ENCODE measurements at places on chromosomes 13 and 19.

DNA sequence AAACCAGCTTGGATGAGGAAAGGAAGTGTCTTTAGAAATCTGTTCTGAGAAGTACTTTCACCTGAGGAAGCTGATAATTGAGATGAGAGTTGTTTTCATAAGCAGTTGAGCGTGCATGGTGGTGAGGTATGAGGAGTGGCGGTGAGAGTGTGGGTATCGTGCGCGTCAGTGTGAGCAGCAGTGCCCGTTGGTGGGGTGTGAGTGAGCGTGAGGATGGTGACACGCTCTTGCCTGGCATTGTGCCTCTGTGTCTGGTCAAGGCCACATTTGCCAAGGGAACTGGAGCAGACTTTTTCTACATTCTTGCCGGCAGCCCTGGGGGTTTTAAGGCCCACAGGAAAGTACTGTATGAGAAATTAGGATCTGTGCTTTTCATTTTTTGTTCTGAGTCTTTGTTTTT lies 36.5 kb upstream of the TEX29 start:
- DNase-seq = no peak

- peak; percentile 81 for DNase-seq
Measured at GRCh38 chr19:38287604-38288003, 16.4 kb upstream of the C19orf33 start.

DNA sequence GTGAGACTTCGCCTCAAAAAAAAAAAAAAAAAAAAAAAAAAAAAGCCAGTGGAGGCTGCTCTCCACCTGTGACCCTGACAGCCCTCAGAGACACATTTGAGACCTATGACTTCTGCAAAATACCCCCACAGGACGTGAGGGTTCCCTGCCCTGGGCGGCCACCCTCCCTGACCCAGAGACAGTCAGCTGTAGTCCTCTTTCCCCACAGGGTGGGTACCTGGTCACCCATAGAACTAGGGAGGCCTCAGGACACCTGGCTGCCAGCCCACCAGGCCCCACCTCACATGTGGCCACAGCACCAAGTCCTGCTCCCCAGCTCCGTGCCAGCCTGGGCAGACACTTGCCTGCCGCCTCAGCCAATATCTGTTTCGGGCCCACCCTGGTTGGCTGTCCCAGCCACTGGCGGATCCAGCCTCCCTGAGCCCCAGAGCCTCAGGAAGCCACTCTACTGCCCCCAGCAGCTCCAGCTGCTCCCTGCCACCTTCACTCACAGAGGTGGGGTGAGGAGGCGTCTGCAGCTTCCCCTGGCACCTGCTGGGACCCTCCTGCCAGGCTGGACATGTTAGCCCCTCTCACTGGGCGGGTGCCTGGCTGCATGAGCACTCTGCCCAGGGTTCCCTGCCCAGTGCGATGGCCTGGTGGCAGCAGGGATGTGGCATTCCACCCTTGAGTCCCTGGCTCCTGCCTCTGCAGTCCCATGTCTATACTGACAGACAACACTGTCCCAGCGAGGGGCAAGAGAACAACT lies 6.9 kb downstream of the MKNK2 start:
- DNase-seq = no peak

DNA sequence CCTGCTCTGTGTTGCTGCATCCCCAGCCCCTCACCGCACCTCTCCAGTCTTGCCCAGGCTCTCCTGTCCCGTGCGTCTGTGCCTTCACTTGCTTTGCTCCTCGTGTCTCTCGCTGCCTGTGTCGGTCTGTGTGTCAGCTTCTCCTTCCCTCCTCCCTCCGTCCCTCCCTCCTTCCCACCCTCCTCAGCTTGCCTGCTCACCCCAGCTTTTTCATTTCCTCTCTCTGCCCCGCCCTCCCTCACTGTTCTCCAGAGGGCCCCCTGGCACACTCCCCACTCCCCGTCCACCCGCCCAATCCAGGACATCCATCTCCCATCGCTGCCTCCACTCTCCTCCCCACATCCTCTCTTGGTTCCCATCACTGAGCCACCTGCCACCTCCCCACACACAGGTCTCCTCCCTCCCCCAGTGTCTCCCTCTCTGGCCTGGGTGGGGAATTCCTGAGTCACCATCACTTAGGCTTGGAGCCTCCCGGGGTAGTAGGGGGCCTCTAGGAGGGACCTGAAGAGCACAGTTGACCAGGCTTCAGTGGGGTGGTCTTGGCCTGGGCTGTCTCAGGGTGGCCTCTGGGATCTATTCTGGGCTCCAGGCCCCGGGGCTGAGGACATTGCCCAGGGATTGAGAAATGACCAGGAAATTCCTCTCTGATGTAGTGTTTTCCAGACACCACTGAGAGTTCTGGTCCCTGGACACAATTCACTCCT lies at the start of gene PTGIR:
Gene PTGIR (minus strand): TSS at position 132 of the 704 bp plus-strand sequence. CDS start 864 bp downstream, outside the sequence.
- peak; percentile 47 for DNase-seq

GRCh38 chr13:50128428-50128931 lies 113.2 kb downstream of the KCNRG start:
- no peak for DNase-seq

- DNase-seq = peak; percentile 52
Measured at GRCh38 chr13:33441015-33441414, 155.5 kb upstream of the STARD13 start.

- no peak for DNase-seq
Measured at GRCh38 chr13:42876270-42876714, 94.9 kb downstream of the FAM216B start.

GRCh38 chr13:98320561-98321105 lies 143.6 kb upstream of the RNF113B start:
- no peak for DNase-seq

DNA sequence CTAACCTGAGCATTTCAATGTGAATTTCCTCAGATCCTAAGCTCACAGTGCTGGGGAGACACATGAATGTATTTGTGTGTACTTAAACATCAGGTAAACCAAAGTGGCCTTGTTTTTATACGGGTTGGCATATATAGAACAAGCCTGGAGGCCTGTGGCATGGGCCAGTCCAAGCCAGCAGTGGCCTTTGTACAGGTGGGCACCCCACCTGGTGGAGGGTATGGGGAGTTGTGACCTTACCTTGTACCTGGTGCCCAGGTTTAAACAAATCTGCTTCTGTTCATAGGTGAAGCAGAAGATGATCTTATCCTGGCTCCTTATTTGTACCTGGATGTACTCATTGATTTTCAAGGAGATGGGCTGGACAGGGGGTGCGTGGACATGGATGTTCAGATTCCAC lies 71.0 kb downstream of the ERICH6B start:
- no peak for DNase-seq

DNA sequence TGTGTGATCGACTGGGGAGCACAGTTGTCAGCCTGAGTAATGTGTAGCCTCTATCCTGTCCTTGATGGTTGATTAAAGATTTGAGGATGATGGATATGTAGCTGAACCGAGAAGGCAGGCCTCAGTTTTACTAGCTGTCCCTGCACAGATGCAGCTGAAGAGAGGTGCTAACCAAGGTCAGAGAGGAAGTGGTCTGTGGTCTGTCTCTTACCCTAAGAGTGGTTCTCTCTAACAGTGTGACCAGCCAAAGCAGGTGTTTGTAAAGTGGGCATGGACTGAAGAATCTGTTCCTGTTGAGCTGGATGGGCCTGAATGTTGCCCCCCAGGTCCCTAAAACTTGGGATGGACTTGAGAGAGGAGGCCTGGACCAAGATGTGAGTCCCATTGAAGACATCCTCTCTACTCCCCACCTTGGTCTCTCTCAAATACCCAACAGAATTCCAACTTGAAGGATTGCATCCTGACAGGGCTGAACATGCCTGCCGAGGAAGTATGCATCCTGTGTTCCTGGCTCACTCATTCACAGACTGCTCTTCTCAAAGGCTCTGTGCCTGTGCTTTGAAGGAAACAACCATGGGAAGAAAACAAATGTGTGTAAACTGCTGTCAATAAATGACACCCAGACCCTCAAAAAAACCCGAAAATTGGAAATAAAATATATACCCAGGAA lies 223.8 kb downstream of the MAB21L1 start:
- peak; percentile 3 for DNase-seq

DNA sequence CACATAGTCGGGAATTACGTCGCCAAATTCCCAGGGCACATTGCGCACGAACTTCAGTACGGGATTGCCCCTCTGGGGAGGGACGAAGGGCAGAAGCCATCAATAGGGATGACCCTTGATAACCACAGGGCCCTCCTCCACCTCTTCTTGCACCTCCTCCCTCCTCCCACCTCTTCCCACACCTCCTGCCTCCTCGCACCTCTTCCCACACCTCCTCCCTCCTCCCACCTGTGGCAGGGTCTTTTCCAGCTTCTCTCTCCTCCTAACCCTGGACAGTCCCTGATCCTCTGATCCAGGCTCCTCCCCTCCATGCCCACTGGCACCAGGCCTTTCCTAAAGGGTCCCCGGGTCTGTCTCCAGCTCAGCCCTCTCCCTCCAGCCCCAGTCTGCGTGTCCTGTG lies 3.4 kb downstream of the ERCC1 start:
- DNase-seq = no peak

- DNase-seq = no peak
Measured at GRCh38 chr13:106755542-106755941, 187.6 kb upstream of the ARGLU1 start.

- DNase-seq = no peak
Measured at GRCh38 chr13:97781891-97782305, 171.6 kb upstream of the IPO5 start.

DNA sequence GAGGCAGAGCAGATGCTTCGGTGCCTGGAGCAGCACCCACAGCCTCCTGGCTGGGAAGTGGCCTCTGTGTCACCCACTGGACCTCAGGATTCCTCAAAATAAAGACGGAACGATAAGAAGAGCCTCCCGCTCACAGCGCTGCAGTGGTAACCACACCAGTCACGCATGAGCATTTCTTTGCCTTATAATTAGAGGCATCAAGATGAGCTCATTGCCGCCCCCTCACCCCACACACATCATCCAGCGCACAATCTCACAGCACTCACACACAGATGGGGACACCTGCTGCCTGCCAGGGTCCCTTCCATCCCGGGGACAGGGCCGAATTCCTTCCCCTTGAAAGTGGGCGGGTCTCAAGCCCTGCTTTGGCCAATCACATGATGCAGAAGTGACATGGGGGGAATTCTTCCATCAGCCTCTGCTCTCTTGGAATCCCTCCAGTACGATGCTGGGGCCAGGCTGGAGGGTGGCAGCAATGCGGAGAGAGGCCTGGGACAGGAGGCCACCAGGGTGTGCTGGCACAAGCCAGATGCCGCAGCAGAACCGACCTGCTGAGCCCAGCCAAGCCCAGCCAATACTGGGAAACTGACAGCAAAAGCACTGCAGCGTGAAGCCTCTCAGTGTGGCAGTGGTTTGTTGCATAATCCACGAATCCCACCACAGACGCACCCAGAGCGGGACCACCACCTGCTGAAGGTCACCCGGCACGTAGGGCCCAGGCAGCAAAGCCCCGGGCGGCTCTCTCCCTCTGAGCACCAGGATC lies 16.0 kb downstream of the PIP5K1C start:
- DNase-seq = peak; percentile 96

GRCh38 chr13:109955598-109955997 lies 169.2 kb upstream of the IRS2 start:
- DNase-seq = no peak

- peak; percentile 30 for DNase-seq
Measured at GRCh38 chr19:48918801-48919247, 14.7 kb upstream of the DHDH start.

DNA sequence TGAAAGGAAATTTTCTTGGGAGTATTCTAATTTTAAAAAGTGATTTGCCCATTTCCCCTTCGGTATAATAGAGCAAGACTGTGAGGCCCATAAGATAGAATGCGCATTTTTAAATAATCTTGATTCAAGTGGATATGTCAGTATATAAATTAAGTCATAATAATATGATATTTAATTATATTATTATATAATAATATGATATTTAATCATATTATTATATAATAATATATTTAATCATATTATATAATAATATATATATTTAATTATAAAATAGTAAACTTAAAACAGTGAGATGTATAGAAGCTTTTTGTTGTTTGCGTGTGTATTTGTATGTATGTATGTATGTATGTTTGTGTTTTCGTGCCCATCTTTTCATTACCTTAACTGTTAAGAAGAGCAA lies 682.5 kb downstream of the PCDH9 start:
- no peak for DNase-seq

GRCh38 chr13:113877149-113877990 lies 13.5 kb upstream of the GAS6 start:
- no peak for DNase-seq
